Activated T-helper 2 cell treated with anti-CD3 and anti-CD28 coated beads, Interferon-gamma antibody, Interleukin-2, Interleukin-4, amounts not matched to agents 10 μg/mL and 5 μg/mL and 100 μg/mL, durations not matched to agents 14 hours and 24 hours and 36 hours (primary cell): ENCODE measurements at places on chromosomes 16 and 17. TPM values are rescaled to one million over a fixed set of nuclear protein-coding genes. Genes with fewer than 3 reads are reported as not detected.

- no peak for DNase-seq
- H3K27ac ChIP-seq: no peak overlapping the region
- H3K4me1 ChIP-seq: no peaks in the 10 kb centered on the region
- no peak overlapping the region for H3K4me3 ChIP-seq
These were observed 7.6 kb downstream of the HDAC5 start for GRCh38 chr17:44115585-44116415.

DNA sequence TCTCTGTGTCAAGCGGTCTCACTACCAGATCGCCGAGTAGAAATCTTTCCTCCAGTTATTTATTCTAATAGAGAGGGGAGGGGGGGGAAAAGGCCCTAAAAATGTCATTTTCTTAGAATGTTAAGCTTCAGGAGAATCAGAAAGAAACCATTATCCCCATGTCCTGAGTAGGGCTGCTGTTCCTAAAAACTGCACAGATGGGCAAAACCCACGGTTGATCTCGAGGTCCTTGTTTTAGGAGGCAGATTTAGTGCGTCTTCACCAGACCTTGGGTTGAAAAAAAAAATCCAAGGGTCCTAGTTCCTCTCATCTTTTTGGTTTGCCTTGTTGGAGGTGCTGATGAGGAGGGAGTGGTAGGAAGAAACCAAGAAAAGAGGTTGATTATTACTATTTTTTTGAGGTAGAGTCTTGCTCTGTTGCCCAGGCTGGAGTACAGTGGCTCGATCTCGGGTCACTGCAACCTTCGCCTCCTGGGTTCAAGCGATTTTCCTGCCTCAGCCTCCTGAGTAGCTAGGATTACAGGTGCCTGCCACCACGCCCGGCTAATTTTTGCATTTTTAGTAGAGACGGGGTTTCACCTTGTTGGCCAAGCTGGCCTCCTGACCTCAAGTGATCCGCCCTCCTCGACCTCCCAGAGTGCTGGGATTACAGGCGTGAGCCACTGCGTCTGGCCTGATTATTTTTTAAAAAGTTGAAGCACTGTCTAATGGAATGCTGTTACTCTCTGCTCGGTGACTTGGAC lies 1.4 kb downstream of the CBFB start:
- H3K27ac ChIP-seq: peak overlapping the region; percentile 87
- H3K4me3 ChIP-seq: peak overlapping the region; percentile 92
- no peak for DNase-seq

ADAM11 gene
- 0.09 and 0.14 TPM in 2 replicates for total RNA-seq

RCVRN gene
- not detected in 2 replicates for total RNA-seq

PIK3R6 gene
- total RNA-seq: 9.8 and 10.1 TPM in 2 replicates
